Fibroblast of skin of right quadriceps (primary cell): ENCODE measurements at places on chromosomes 2 and 18.

DNA sequence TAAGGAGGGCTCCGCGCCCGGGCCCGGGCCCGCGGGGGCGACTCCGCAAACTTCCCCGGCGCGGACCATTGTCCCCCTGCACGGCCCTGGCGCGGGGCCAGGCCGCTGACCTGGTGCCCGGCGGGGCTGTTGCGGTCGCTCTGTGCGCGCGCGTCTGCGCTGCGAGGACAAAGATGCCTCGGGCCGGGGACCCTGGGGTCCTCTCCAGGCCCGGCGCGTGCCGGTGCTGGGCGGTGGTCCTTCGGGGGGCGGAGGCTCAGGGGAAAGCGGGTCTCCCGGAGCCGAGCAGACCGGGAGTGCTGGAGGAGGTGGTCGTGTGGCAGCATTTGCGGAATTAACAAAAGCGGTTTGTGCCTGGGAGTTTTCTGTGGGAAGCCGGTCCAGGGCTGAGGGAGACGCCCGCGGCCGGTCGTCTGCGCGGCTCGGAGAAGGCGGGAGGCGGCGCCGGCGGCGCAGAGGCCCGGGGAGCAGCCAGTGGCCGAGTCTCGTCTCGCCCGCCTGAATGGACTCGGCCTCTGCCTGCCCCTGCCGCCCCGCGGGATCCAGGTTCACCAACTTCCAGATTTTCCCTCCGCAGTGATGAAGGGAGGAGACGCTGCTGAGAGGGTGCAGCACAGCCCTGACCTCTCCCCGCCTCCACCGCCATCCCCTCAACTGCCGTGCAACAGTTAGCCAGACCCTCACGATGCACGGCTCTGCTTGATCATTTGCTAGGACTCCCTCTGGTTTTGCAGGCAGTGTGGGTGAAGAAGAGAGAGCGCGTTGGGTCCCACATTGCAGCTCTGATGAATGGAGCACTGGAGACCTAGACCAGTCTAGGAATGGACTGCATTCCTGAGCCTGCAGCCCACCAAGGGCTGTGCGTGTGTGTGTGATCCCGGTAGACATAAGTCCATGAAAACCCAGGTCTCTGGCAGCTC, 705 bp downstream of the EFR3B start:
- peak; percentile 18 for DNase-seq

- no peak for DNase-seq
Observed at GRCh38 chr2:127585270-127585807, 49.9 kb downstream of the MYO7B start.

DNA sequence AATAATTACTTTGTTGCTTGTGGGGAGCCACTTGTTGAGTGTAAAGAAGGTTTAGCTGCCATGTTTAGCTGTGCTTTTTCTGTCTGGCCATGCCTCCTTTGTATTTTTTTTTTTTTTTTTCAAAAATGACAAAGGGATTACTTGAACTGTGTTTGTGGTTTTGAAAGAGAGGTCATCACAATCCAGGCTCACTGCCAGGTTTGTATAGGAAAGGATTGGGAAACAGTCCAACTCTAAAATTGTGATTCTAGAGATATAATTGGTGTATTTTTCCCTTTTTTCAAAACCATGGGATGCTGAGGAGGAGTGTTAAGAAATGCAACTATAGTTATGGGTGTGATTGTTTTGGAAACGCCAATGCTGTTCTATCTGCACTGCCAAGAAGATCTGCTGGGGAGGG, 4.3 kb downstream of the ITPRIPL1 start:
- DNase-seq = peak; percentile 80

DNA sequence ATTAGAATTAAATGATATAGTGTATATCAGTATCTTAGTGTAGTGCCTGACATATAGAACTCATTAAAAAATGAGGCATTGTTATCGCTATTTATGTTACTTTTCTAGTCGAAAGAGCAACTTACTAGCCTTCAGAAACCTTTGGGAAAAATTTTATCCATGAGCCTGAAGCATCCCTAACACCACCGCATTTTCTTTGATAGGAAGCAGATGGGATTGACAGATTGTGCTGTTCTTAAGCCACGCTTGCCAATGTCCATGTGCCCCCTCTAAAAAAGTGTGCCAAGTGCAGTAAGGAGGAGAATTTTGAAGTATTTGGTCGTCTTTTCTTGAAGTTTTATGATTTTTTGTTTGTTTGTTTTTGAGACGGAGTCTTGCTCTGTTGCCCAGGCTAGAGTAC, 29.1 kb downstream of the PPM1B start:
- DNase-seq = no peak

GRCh38 chr2:188316791-188317423, 25.2 kb downstream of the GULP1 start:
- DNase-seq = no peak

DNA sequence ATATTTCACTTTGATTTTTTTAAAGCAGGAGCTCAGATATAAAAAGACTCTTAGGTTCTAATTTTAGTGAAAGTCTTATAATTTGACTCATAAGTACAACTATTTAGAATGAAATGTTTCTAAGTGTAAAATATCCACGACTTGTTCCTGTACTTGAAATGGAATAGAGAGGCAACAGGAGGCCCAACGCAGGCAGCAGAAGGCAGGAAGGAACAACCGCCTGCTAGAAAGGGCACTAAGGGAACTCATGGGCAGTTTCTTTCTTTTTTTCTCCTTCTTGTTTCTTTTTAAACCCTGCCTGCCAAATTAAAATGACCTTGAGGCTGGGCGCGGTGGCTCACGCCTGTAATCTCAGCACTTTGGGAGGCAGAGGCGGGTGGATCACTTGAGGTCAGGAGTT, 51.0 kb downstream of the RBMS1 start:
- DNase-seq = no peak

- peak; percentile 33 for DNase-seq
Observed at GRCh38 chr2:109185338-109185737, 56.3 kb downstream of the SH3RF3 start.

- DNase-seq = no peak
Observed at GRCh38 chr18:69483574-69483973, 82.9 kb downstream of the DOK6 start.

DNA sequence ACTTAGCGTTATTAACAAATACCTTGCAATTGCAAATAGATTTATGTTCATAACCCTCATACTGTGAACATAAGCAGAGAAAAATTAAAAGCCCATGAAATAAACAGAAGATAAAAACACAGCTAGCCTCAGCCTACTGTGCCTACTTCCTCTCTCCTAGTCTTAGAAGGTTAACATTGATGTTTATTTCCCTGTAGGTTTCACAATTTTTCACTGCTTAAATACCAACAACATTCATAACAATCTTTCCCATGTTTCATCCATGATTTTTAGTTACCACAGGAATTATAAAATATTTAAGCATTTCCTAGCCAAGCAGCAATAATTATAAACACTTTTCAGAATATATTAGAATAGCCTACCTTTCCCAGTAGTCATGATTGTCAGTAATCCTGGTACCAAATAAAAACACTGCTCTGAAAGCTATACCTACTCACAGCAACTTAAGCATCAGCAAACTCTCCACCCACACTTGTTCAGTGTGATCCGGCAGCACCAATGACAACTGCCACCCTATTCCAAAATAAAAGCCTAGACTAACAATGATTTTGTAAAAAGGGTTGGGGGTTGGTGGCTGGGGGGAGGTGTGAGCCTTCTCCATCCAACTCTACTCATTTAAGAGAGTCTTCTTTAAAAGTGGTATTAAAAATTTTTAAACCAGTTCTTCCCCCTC, 40.6 kb upstream of the RNU4ATAC start:
- DNase-seq = peak; percentile 43

DNA sequence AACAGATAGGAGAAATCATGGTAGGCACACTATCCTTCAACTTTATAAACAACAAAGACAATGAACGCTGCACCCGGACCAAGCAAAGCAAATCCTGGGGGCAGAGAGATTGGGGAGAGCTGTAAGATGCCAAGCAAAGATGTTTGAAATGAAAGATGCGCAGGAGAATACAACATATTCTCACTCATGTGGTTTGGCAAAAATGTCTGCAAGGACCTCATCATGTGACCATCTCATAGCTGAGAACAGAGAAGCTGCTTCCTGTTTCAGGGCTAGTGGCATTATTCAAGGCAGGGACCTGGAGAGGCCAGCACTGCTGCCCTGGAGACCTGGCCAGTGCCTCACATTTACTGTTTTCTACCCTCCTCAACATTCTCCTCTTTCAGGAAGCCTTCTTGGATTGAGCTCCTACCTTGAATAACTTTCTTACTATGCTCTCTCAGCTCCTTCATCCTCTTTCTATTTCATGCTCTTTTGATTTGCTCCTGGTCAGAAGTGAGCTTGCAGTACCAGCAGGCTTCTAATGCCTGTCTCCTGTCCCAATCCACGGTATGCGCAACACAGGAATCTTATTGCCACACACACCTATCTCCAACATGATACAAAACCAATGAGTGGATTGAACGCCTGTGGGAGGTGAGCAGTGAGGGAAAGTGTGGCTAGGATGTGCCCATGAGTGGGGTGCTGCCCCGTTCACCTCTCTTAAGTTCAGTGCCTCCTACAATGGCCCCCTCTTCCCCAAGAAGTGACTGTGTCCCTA, 133.0 kb downstream of the CELF4 start:
- DNase-seq = no peak

DNA sequence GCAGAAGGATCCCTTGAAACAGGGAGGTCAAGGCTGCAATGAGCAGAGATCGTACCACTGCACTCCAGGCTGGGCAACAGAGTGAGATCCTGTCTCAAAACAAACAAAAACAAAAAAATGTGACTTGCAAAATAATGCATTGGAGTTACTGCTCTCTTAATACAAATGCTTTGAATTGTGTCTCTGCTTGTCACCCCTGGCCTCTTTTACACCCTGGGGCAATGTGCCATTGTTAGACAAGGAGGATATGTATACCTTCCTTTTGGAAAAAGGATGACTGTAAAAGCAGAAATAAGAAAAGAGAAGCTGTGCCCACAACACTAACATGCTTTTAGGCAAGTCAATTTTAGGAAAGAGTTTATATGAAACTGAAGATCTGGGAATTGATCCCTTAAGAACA, 20.8 kb upstream of the C2orf74 start:
- DNase-seq = no peak

DNA sequence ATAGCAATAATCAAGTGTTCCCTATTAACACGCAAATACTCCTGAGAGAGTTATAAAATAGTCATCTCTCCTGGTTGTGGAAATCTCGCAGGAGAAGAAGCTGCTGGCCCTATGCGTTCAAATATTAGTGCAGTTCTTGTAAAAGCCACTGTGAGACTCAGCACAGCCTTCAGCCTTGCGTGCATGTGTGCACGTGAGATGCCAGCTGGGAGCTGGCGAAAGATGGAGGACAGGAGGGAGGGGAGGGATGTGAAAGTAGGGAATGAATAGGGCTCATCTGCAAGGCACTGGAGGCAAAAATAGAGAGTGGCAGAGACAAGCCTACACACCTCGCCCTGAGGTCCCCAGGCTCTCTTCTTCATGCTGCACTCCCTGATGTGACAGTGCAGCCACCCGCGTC, 126.5 kb downstream of the INO80D start:
- DNase-seq = no peak

DNA sequence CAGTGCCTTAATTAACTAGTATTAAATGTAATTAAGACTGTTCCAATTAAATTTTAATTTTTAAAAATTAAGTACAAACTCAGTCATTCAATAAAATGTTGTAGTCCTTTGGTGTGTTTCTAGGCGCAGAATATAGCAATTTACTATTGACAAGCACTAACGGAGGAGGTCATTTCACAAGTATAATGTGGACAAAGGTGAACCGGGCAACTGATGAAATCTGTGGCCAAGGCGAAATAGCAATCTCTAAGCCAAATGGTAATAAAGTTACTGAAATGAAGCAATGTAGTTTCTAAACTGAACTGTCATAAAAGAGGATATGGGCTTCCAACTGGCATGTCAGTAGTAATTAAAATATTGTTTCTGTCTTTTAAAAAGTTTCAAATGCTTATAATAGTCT, 27.5 kb downstream of the FIGN start:
- no peak for DNase-seq

DNA sequence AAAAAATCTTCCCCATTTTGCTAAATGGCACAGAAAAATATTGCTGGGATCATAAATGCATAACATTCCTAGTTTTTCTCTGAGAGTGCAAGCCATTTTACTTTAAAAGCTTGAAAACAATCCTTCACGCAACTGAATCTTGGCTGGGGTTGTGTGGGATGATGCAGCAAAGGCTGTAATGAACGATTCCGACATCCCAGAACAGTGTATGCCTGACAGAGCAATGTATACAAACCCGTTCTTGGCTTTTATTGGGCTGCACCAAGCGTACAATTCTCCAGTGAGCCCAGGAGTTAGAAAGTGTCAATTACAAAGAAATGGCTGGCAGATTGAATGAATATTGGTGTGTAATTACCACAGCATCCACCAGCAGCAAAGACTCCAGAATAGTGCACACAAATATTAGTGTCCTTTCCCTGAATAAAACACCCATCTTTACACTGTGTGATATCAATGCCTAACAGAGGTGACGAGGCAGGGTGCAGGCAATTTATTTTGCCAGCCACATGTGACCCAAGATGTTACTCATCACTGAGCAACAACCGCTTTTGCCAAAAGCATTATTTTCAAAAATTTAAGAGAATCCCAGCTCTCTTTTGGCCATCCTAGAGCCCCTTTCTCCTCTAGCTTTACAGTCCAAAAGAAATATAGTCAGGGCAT, 578.6 kb upstream of the CHAC2 start:
- DNase-seq = no peak

- no peak for DNase-seq
Observed at GRCh38 chr2:136985044-136985443, 219.7 kb downstream of the THSD7B start.

DNA sequence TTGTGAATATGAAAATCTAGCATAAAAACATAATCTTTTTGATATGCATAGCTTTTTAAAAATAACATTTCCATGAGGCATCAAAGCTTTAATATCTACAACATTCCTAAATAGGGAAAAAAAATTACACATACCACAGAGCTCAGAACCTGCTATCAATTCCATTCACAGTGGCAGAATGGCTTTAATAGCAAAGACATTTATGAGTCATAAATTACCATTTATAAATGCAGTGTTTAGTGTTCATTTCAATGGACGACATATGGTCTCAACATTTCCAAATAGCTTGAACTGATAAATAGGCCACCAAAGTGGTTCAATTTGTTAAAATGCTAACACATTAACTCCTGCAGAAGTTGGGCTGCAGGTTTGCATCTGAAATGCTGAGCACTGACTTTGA, 600.6 kb upstream of the SETBP1 start:
- DNase-seq = peak; percentile 27

GRCh38 chr18:68152770-68153169, 562.1 kb downstream of the TMX3 start:
- no peak for DNase-seq

DNA sequence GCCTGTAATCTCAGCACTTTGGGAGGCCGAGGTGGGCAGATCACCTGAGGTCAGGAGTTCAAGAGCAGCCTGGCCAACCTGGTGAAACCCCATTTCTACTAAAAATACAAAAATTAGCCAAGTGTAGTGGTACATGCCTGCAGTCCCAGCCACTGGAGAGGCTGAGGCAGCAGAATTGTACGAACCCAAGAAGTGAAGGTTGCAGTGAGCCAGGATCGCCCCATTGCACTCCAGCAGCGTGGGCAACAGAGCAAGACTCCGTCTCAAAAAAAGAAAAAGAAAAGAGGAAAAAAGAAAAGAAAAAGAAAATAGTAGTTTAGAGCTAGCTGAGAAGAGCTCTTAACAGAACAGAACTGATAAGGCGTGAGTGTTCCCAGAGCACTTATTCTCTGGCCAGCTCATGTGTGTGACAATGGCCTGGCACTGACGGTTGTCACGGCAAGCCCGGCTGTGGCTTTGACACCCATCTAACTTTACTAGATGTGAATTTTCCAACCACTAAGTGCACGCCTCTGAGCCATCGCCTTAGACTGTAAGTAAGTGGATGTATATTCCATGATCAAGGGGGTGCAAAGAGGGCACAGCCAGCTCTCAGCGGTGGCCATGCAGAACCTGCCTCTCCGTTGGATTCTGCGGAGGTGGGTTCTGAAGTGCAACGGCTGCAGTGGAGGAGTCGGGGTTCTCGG, 80.0 kb downstream of the ZNF516 start:
- no peak for DNase-seq
